ENCODE measurements at places on chromosomes 7 and 10.

GRCh38 chr10:117365612-117366011, 9.6 kb downstream of the PDZD8 start:
- DNase-seq: no peak

DNA sequence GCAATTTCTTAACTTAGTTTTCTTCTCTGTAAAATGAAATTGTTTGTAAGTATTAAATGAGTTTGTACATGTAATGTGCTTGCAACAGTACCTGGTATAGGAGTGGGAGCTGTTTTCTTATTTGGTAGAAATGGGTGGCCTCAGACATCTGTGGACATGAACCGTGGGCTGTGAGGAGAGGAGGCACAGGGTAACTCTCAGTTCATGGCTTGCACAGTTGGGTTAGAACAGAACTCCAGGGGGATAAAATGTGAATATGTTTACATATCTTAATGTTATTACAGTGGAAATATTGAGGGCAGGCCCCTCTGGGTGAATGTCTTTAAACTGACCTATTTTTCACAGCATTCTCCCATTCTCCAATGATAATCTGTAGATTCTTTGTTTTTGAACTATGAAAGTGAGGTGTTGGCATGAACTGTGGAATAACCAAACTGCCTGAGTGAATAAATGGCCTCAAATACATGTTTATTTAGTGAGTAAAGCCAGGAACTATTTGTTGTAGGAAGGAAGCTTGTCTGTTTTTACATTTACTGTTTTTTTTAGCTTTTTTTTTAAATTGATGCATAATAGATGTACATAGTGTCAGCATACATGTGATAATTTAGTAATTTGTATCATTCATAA, 2.6 kb downstream of the ABCA13 start:
- no peak for DNase-seq

- DNase-seq: no peak
Observed at GRCh38 chr10:119417852-119418251, 124.7 kb downstream of the RGS10 start.

DNA sequence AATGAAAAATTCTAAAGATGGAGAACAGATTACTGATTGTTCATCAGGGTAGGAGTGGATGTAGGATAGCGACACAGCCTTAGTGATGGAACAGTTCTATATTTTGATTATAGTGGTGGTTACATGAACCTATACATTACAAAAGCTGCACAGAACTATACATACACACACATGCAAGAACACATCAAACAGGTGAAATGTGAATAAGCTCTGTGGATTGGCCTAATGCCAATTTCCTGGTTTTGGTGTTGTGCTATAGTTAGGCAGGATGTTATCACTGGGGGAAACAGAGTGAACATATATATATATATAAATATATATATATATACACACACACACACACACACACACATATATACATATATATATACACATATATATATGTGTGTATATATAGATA, 76.4 kb upstream of the PIK3CG start:
- DNase-seq: no peak

- no peak for DNase-seq
Observed at GRCh38 chr7:2452074-2452507, 24.1 kb downstream of the GRIFIN start.

DNA sequence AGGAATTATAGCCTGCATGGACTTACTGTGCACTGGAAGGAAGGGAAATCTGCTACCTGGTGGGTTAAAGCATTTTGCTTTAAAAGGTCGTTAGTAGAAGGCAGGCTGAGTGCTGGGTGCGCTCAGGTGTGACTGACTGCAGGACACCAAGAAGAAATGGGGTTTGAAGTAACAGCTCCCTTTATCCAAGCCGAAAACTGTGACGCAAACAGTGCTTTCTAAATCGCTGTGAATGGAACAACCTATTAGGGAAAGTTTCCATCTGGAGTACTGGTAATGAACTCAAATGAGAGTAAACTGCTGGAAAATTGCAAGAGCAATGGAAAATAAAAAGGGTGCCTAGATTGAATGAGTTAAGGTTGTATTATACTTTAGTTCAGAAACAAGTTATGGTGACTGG, 95.3 kb downstream of the CNNM2 start:
- no peak for DNase-seq

DNA sequence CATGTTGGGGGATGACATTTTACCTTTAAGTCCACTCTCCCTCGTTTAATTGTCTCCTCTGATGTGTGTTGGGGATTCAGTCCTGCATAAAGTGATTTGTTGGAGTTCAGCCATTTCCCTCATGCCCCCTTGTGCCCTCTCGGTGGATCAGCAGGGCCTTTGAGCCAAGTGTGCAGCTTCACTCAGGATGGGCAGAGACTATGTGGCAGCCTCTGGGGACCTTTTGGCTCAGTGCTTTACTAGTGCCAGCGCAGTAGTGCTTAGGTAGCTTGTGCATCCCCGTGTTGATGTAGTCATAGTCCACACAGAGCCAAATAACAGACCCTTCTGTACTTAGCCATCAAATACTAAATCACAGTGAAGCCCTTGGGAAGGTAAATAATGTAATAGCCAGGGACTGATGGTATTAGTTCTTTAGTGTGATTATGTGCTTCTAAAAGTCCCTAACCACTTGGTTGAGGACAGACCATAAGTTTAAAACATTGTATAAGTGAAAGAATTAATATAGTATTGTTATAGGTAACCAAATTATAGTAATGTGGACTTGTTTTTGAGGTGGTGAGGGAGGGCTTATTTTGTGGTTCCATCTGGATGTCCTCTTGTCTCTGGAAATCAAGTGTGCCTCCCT, 11.4 kb downstream of the BUB3 start:
- DNase-seq: no peak

DNA sequence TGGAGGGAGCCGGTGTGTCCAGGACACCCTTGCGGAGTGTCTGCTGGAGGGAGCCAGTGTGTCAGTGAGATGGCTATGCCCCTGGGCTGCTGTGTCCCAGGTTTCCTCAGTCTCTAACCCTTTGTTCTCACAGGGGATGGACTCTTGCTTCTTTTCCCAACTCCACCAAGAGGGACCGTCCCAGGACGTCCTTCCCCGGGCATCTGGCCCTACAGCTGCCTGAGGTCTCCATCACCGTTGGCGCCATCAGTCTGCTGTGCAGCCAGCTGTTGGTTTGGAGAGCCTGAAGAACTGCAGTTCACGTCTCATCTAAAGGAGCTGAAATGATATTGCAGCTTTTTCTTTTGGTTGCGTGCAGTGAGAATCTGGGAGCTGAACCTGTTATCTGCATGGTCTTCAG, 136.2 kb downstream of the VIPR2 start:
- no peak for DNase-seq

- no peak for DNase-seq
Observed at GRCh38 chr7:143906151-143906550, 4.2 kb upstream of the TCAF1 start.

DNA sequence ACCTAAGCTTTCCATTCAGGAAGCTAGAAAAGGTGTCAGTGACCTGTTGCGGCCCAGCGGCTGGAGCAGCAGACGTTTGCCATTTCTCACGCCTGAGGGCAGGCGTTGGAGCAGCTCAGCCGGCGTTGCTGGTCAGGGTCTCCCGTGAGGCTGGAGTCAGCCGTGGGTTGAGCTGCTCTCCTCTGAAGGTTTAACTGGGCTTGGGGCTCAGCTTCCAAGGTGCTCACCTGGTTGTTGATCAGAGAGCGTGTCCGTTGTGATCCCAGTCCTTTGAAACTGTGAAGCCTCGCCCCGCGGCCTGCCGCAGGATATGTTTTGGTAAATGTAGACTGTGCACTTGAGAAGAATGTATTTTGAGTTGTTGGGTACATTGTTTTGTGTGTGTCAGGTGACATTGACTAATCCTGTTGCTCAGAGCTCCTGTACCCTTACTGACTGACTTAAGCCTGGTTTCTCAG, 20.6 kb upstream of the PWWP2B start:
- DNase-seq: no peak
